ENCODE measurements at places on chromosomes 6 and 20.

DNA sequence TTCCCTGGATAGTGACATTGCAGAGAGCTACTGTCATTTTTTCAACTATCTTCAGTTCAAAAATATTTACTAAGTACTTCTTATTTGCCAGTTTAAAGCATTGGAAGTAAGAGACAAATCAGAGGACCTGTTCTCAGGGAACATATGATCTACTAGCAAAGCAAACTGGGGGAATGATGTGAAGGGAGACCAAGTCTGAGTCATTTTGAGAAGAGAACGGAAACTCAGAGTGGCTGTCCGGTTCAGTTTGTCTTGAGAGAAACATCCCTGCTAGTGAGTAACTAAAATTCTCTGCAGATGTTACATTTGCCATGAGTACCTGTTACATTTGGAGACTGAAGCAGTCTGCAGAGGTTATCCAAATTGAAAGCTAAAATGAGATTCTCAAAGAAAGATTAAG, 118.3 kb downstream of the KCNQ5 start:
- no peak for DNase-seq

DNA sequence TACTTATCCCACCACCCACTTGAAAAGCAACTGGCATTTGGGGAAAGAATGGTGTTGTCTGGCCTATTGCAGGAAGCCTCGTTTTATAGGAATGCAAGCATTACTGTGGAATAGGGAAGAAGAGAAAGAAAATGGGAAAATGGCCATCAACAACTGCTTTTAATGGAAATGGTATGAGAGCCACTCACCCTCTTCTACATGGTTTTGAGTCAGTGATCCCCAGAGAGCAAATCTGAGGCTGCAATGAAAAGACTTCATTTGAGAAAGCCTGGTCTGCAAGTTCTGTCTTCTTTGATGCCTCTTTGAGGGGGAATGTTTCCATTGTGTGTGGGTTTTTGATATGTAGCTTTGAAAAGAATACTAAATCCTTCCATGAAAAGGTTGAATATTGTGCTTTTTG, 172.3 kb upstream of the HDDC2 start:
- DNase-seq: no peak

DNA sequence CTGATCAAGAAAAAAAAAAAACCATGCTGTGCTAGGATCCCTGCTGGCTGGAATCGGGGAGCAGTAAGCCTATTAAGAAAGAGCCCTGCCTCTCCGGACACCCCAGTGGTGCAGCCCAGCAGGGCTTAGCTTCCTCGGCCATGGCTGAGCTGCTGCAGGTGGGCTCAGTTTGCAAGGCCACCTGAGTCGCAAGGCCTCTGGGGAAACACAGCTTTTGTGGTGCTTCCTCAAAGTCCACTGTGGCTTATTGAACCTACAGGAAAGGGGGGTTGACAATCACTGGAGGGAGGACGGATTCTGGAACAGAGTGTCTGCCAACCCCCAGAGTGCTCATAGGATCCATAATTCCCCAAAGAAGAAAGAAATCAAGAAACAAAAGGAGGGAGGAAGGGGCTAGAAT, 240.8 kb downstream of the SMOC2 start:
- no peak for DNase-seq

DNA sequence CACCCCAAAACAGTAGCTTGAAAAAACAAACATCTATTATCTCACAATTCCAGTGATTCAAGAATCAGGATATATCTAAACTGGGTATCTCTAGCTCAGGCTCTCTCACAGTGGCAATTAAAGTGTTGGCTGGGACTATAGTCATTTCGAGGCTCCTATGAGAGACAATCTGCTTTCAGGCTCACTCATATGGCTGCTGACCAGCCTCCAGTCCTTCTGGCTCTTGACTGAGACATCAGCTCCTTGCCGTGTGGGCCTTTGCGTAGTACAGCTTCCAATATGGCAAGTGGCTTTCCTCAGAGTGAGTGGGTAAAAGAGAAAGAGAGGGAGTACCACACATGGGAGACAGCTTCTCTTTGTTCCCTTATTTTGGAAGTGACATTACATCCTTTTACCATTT, 327.2 kb downstream of the CENPW start:
- DNase-seq: no peak

- no peak for DNase-seq
These were observed 19.8 kb downstream of the GMPR start for GRCh38 chr6:16257999-16258708.

GRCh38 chr6:122749451-122750050, 30.0 kb upstream of the FABP7 start:
- DNase-seq: no peak
